Stimulated activated CD8-positive, alpha-beta memory T cell treated with anti-CD3 and anti-CD28 coated beads, Interleukin-15, amount 100 ng/mL, for 24 hours (primary cell): ENCODE measurements at places on chromosomes 3 and 15.

GRCh38 chr3:108833611-108834010 lies 11.0 kb downstream of the TRAT1 start:
- no peak for DNase-seq

DNA sequence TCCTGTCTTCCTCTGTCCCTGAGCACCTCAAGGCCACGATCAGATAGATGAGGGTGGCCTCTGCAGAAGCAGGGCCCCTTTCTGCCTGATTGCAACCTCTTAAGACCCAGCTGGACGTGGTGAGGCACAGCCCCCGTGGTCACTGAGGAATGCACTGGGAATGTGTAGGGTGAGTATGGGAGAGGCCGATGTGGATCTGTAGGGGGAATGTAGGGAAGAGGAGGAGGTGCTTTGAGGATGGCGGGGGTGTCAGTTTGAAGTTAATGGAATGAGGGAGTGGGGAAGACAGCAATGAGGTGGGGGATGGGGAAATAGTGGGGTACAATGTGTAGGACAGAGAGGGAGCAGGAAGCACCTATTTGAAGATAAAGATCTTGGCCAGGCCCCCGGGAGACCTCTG lies 785 bp upstream of the IQCF5 start:
- DNase-seq = no peak

- DNase-seq = no peak
Measured at GRCh38 chr3:25723802-25724201, 59.1 kb upstream of the TOP2B start.

- DNase-seq = no peak
Measured at GRCh38 chr15:73927003-73927475, 777 bp downstream of the LOXL1 start.

DNA sequence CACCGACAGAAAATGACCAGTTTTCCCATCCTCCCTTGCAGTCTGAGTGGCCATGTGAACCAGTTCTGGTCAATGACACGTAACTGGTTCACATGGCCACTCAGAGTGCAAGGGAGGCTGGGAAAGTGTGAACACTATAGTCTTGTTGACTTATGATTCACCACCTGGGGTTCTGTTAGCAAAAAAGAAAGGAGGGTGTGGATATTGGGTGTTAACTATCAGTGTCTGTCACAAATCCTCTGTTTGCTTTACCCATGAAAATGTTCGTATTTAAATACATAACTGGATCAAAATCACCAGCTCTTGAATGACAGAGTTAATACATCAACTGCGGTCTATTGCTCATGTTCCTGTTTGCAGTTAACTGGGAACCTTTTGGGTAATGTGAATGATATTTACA lies 92.3 kb downstream of the ADAMTSL3 start:
- DNase-seq = no peak

DNA sequence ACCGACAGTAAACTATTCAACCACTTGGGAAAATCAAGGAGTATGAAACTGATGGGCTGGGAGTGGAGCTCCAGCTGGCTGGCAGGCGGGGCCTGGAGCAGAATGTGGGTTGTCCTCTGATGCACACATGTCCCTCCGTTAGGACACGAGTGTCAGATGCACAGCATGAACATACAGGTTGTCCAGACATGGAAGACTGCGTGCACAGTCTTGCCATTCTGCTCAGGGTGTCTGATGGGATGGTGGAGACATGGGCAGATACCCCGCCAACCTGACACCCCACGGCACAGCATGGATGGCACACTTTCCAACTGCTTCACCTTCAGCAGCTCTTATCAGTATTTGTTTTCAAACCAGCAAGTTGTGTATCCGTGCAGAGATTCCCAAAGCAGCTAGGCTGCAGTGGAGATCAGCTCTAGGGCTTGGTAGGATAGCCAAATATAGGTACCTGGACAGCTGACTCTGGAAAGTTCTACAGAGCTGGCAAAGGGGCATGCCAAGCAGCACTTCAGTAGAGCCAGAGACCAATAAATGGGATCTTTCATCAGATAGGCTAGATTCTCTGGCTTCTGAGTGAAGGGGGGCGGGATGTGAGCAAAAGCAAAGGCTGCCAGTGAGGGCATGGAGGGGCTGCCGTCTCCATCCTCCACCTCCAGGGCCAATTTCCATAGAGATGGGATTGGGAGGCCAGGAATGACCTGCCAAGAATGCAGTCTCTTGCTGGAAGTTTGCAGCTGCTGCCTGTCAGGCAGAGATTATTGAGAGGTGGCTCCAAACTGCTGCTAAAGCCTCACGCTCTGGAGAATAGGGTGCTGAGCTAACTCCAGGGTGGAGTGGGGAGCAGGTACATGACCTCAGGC lies 47.2 kb upstream of the KY start:
- no peak for DNase-seq

DNA sequence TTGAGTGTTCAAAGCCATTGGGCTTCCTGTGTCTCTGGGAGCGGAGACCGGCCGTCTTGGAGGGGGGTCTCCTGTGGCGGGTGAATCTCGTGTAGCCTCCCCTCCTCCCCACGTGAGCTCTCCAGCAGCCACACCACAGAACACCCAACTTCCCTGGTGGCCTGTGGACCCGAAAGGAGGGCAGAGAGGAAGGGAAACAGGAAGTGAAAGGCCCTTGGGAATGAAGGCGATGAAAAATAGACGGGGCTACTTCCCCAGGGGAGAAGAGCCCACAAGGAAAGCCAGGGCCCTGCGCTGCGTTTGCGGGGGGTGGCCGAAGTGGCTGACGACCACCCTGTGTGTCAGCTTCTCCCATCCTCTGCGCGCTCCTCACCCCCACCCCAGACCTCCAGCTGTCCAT lies 5.4 kb downstream of the ANKRD63 start:
- DNase-seq = no peak
